Gastroesophageal sphincter (tissue), 4 donors: ENCODE measurements at places on chromosomes 7 and 10.

GRCh38 chr7:26459540-26460193 lies 168.0 kb downstream of the SNX10 start:
- no peak for ATAC-seq

DNA sequence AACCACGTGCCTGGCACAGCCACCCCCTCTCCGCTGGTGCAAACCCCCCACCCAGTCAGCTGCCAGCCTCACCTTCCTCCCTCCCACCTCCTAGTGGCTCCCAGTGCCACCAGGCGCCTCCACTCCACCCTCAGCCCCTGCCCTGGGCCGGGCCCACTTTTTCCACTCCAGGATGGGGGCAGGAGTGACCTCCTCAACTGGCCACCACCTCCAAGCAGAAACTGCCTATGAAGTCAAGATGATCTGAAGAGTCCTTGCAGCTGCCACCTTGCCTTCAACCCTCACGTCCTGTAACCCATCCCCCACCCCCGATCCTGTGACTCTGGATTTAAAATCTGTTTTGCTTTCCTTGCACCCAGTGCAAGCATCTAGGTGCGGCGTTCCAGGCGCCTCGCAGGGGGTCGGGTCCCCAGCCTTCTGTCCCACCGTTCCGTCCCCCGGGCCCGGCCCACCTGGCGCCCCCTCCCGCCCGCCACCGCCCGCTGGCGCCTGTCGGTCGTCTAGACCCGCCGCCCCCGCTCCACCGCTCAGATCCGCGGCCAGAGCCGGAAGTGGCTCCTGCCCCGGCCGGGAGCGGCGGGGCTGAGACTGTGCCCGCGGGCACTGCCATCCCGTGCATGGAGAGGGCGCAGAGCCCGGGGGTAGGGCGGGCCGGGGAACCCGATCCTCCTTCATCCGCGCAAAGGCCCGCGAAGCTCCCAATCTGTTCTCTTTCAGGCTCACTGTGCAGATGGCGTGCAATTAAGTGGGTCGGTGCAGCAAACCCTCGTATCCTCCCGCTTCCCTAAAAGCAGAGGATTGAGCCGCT lies 51.2 kb upstream of the GTF2I start:
- ATAC-seq: peak; percentile 48

GRCh38 chr7:111018960-111019736 lies 71.8 kb upstream of the LRRN3 start:
- ATAC-seq: no peak

DNA sequence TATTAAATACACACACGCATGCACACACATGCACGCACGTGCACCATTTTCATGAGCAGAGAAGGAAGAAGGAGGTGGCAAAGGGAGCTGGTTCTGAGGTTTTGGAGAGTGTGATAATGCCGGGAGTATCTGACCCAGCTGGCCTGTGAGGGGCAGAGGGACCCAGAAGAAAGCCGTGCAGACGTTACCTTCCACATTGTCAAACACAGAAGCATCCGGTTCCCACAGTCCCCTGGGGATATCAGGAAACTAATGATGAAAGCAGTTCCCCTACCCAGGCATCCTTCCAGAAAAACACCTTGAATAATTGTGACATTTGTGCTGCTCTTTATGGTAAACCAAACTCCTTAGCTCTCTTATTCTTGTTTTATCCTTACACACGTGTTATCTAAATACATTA lies 85.7 kb upstream of the FAM180A start:
- no peak for ATAC-seq

- ATAC-seq: no peak
These were observed 66.3 kb downstream of the CYTH3 start for GRCh38 chr7:6205971-6206660.

GRCh38 chr10:97144297-97144696 lies 41.5 kb downstream of the SLIT1 start:
- ATAC-seq: no peak

DNA sequence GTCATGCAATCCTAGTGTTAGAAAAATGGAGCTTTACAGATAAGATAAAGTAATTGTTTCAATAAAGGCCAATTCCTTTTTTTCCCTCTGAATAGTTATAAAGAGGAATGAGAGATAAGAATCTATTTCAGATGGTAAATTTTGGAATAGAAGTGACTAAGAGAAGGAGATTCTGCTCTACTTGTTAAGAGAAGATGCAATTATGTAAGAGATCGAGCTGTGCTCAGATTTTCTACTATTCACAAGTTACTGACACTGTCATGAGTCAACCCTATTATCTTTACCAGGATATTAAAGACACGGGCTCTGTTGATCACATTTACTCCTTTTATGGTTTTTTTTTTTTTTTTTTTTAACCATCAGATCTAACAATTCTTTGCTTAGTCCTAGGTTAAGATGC lies 511.3 kb downstream of the ARL4A start:
- ATAC-seq: no peak

- no peak for ATAC-seq
These were observed 70.6 kb downstream of the MLLT10 start for GRCh38 chr10:21604651-21605050.
